ENCODE measurements at places on chromosomes 7 and 10. TPM values are rescaled to one million over a fixed set of nuclear protein-coding genes. Genes with fewer than 3 reads are reported as not detected.

Gene RAB19
- 0.22 TPM for total RNA-seq

Gene HTR5A
- total RNA-seq: not detected

Gene MSMB
- not detected for total RNA-seq

Gene NUDT13
- 1.8 TPM for total RNA-seq

Gene FRMD4A
- total RNA-seq: 4.6 TPM

Gene NDUFB8
- 88.1 TPM for total RNA-seq

Gene PDIA4
- 242 TPM for total RNA-seq

Gene SMKR1
- 1.0 TPM for total RNA-seq

Gene NRCAM
- total RNA-seq: 0.13 TPM

Gene ANK3
- total RNA-seq: 9.5 TPM
